Endothelial cell of coronary artery (primary cell): ENCODE measurements at places on chromosomes 1 and 21. TPM values are rescaled to one million over a fixed set of nuclear protein-coding genes. Genes with fewer than 3 reads are reported as not detected.

The OR2T34 gene
- total RNA-seq, result not detected in 2 replicates

The TTLL10 gene
- total RNA-seq, result not detected in 2 replicates

The FTCD gene
- total RNA-seq, result 0.09 and 0.18 TPM in 2 replicates

The C1QTNF12 gene
- 0.45 and 0.85 TPM in 2 replicates for total RNA-seq
